ENCODE measurements at places on chromosomes 2 and 18.

GRCh38 chr2:142668420-142668819 lies 209.0 kb upstream of the KYNU start:
- no peak for DNase-seq

- no peak for DNase-seq
These were observed 1062.3 kb upstream of the CRIM1 start for GRCh38 chr2:35293261-35293660.

DNA sequence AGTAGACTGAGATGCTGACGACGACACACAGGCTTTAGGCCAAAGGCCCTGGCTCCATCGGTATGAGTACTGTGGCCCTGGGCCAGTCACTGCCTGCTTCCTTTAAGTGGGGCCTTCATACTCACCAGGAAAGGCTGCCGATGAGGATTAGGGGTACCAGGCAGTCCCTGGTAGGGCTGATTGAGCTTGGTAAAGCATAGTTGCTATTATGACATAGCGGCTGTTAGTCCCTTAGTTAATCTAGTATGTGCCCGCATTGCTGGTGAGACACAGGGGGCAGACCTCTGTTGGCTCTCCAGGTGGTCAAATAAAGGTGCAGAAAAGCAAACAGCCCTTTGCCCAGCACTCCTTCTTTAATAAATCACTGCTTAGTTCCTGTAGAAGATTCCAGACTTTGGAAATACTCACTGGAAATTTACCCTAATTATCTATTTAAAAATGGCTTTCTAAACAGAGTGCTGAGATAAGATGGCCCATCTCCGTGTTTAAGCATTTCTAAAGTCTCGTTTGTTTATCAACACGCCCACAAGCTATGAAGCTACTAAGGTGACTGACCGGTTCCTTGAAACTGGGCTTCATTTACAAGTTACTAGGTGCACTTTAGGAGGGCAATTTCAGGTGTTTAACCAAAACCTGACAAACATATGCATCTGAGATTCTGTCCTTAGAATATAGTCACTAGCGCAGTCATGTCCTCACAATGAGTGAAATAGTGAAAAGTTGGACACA lies 8.7 kb upstream of the BIN1 start:
- no peak for DNase-seq

- DNase-seq = peak; percentile 7
These were observed 186.2 kb upstream of the GCFC2 start for GRCh38 chr2:75896779-75897366.

- DNase-seq = no peak
These were observed 603.3 kb upstream of the POU3F3 start for GRCh38 chr2:104250635-104251034.

GRCh38 chr2:160472839-160473251 lies 20.8 kb downstream of the RBMS1 start:
- DNase-seq = no peak

- no peak for DNase-seq
These were observed 29.5 kb upstream of the SEMA4C start for GRCh38 chr2:96899413-96899741.

- DNase-seq = no peak
These were observed 302.6 kb upstream of the SLC14A2 start for GRCh38 chr18:45312555-45313126.
